ENCODE measurements at places on chromosomes 12 and 14.

- no peak for DNase-seq
Measured at GRCh38 chr12:133236556-133236955, 879 bp upstream of the ANHX start.

GRCh38 chr14:103094406-103095209 is at the start of gene EXOC3L4:
TSS of gene EXOC3L4 (plus strand) at chr14:103094725. CDS start at chr14:103100220, 5,495 bp downstream.
- DNase-seq = no peak

DNA sequence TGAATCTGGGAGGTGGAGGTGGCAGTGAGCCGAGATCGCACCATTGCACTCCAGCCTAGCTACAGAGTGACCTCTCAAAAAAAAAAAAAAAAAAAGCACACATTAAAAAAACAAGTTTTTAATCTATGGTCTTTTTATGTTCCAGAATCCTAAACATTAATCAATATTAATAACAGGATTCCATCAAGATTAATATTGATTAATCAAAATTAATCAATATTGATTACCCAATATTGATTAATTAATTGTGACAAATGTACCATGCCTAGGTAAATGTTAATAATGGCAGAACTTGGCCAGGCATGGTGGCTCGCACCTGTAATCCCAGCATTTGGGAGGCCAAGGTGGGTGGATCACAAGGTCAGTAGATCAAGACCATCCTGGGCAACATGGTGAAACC is 7.9 kb upstream of the NANOG start:
- DNase-seq = no peak

DNA sequence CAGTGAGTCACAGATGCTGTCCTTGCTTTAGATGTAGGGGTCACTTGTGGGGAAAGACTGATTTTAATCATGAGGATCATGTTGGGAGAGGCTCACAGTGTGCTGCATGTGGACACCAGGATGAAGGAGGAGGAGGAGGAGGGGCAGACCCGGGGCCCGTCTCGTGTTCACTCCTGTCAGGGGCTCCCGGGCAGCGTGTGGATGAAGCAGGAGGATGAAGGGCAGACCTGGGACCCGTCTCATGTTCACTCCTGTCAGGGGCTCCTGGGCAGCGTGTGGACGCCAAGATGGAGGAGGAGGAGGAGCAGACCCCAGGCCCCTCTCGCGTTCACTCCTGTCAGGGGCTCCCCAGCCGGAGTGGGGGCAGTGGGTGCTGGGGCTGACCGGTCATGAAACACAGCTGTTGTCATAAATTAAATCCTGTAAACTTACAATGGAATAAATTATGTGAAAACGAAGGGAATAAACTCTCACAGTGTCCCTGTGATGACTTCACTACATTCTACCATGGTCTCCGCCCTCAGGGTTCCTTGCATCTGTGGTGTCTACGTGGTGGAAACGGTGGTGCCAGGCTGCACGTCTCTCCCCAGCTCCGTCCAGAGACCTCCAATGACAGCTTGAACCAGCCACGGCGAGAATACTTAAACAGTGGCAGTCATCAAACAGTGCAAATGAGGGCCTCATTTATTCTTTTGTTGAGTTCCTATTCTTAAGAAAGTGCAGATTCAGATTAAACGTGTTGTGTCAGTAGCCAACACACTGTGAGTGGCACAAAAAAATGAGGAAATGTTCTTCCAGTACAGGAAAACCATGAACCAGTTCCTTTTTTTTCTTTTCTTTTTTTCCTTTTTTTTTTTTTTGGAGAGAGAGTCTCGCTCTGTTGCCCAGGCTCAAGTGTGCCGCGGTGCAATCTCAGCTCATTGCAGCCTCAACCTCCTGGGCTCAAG is 37.7 kb upstream of the SFSWAP start:
- peak; percentile 58 for DNase-seq

GRCh38 chr12:125387206-125387605 is 322.0 kb downstream of the AACS start:
- DNase-seq = no peak

DNA sequence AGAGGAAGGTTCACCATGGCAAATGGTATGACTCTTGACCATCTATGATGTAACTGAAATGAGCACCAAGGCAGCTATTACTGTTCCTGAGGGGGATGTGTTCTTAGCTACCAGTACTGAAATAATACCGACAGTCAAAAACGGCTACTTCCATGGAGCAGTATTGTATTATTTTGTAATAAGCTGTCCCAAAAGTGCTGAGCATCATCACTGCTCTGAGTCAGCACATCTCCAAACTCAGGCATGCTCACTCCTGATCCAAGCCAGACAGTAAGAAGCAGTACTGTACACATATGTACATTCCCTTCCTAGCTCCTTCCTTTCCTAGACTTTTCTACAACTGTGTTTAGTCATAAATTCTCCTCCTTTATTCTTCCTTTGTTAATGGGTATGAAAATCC is 8.6 kb downstream of the VTI1B start:
- DNase-seq = no peak

- DNase-seq = no peak
Measured at GRCh38 chr12:89161557-89161956, 190.7 kb downstream of the DUSP6 start.

DNA sequence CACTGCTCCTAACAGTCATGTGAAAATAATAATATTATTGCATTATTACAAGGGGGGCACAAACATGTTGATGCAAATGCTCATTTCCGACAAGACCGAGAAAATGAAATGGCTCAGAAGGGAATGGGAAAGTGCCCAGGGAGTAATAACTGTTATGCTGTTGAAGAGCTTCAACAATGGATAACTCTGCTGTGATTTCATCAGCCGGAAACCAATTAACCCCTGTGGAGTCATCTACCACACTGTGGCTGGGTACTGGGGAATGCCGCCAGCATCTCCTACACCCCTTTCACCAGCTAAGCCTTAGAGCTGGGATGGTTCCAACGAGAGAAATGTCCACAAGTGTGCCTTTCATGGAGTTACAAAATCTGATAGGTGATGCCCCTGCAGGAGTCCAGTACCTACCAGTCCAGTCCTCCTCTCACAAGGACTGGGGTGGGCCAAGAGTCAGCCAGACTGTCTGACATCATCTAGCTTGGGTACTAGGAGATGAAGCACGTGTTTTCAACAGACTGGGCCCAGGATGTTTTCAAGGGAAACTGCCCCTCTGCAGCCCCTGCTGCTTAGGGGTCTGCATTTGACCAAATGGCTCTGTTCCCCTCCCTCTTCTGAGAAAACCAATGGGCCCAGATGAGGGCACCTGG is 509.3 kb upstream of the CCDC196 start:
- no peak for DNase-seq

GRCh38 chr12:8493084-8493483 is 20.2 kb upstream of the CLEC4D start:
- DNase-seq = no peak

DNA sequence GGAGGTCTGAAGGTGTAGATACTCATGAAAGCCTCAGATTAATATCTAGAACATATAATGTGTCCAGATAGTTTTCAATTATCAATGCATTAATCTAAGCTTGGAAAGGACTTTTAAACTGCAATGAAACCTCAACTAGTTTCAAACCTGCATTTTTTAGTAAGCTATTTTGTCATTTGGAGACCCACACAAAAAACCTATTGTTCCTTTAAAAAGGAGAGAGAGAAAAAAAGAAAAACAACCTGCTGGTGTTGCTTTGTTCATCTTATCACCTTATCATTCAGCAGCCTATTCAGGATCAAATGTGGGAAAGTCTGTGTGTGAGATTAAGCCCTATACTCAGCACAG is 215.7 kb upstream of the PLEKHG7 start:
- DNase-seq = no peak

- no peak for DNase-seq
Measured at GRCh38 chr12:31726575-31726974, 2.2 kb downstream of the AMN1 start.

- no peak for DNase-seq
Measured at GRCh38 chr12:126436041-126436440, 1370.8 kb downstream of the AACS start.

DNA sequence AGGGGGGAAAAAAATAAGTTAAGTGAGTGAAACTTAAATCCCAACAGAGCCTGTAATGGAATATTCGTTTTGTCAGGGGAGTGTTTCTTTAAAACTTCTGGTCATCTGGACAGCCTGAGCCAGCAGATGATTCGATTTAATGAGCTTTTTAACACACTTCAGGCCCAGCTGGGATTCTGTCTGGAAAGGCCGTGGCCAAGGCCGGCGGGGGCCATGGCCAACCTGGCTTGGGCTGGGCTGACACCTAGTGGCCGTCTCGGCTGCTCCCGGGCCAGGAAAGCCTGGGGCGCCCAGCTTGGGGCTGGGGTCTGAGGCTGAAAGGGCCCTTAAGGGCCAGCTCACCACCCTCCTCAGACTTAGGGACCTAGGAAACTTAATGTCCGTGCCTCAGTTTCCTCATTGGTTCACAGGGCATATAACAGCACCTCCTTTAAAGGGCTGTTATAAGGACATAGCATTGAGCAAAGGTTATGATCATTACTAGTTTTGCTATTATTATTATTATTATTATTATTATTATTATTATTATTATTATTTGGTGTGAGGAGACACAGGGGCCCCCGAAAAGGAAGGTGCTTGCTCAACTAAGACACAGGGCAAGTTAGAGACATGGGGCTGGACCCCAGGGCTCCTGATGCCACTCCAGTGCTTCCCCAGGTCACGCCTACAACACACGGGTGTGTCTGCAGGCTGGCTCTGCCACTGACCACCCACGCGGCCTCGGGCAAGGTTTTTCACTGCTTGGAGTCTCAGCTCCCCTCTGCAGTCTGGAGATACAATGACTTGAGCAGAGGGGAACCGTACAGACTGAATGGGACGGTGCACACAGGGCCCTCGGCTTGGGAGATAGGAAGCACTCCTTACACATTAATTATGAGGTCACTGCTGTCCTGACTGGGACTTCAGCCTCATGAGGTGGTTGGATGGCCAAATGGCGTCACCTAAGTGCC is 84.0 kb downstream of the SYNE3 start:
- DNase-seq = no peak

- no peak for DNase-seq
Measured at GRCh38 chr12:127500512-127501035, 766.4 kb upstream of the TMEM132C start.

DNA sequence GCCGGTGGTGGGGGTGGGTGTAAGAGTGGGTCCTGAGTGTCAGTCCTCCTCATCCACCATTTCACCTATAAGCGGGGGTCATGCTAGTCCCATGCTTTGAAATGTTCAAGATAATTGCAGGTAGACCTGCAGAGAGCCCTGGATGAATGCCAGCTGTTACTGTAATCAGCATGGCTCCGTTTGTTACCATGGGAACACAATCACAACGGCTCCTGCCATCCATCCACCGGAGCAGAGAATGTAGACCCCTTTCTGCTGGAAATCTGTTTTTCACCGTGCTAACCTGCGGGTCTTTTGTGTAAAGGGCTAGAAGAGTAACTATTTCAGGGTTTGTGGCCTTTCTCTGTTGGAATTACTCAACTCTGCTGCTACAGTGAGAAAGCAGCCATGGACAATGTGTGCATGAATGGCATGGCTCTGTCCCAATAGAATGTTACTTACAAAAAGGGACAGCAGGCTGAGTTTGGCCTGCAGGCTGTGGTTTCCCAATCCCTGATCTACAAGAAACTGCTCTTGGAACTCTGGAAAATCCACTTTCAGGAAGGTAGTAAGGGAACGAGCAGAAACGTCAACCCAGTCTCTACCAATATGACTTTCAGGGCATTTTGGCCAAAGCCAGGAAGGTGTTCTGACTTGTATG is 36.1 kb downstream of the KCTD10 start:
- no peak for DNase-seq

DNA sequence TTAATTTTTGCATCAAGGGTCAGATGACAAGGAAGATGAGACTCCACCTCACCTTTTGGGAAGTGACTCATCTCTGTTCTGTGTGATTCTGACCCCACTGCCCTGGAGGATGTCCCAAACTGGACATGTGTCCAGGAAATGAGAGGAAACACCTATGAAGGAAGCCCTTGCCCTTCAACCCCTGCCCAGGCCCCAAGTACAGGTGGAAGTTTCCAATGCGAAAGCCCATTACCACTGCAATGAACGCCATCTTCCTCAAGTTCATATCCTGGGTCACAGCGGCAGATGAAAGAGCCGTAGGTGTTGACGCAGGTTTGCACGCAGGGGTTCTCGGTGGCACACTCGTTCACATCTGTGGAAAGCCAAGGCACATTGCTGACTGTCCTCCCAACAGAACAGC is 19.6 kb upstream of the TC2N start:
- DNase-seq = no peak

DNA sequence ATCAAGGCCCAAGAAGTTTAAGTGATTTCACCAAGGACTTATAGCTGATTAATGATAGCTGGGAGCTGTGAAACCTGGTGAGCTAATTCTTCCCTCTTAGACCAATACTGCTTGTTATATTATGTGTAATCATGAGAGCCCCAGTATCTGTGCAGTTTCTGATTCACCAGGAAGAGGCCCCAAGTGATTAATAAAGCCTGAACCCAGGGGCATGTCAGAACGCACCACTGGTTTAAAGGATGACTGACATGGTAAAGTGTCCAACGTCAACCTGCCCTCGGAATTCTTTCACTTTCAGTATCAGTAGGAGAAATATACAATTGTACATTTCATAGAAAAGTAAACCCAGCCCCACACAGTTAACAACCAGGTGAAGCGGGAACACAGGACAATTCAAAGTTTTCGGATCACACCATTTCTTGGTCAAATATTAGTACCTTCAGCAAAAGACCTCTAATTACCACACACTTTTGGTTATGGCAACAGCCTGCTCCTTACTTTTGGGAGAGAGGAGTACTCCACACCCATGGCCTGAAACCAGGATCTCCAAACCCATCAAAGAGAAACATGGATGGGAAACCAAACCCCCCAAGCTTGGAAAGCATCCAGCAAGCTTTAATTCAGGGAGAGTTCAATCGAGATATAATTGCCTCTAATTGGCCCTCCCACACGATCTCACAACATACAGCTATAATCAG is 28.5 kb downstream of the TMCC3 start:
- DNase-seq = no peak

DNA sequence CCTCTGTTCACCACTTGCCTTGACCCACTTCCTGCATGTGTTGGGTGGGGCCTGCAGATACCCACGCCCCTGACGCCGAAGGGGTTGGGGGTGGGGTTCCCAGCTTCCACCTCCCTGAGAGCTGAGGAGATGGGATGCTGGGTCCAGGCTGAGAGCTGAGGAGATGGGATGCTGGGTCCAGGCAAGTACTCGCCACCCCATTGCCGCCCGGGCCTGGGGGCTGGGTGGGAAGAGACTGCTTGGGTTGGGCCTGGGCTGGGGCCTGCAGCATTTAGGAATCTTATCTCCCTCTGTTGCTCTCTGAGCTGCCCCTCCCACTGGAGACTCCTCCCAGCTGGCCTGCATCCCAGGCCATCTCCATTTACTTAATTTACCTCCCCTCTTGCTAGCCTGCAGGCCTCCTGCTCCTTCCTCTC is 17.4 kb downstream of the TEAD4 start:
- no peak for DNase-seq

- no peak for DNase-seq
Measured at GRCh38 chr14:99182548-99183250, 89.3 kb downstream of the BCL11B start.

GRCh38 chr12:106646472-106646871 is 63.7 kb downstream of the RFX4 start:
- no peak for DNase-seq

- no peak for DNase-seq
Measured at GRCh38 chr14:88947646-88948598, 123.5 kb downstream of the TTC8 start.

- DNase-seq = no peak
Measured at GRCh38 chr12:69533844-69534243, 51.4 kb upstream of the CCT2 start.

All from type B pancreatic cell (in vitro differentiated cells).